ENCODE measurements at places on chromosomes 7 and 10. TPM values are rescaled to one million over a fixed set of nuclear protein-coding genes. Genes with fewer than 3 reads are reported as not detected.

The EZH2 gene
- 9.6 TPM for polyA plus RNA-seq

The ADAM12 gene
- polyA plus RNA-seq, result 58.4 TPM

The CYP17A1 gene
- polyA plus RNA-seq, result not detected

The ZNRF2 gene
- 0.46 TPM for polyA plus RNA-seq

The UBE2H gene
- 40.7 TPM for polyA plus RNA-seq

The C10orf53 gene
- polyA plus RNA-seq, result not detected

The POLR2J2 gene
- polyA plus RNA-seq, result 2.0 TPM

The TMEM176A gene
- not detected for polyA plus RNA-seq

The WBP1L gene
- 23.0 TPM for polyA plus RNA-seq

The OPN1SW gene
- 2.2 TPM for polyA plus RNA-seq
